Inflammatory macrophage treated with lipopolysaccharide for 4 hours (primary cell): ENCODE measurements at places on chromosomes 1 and 21.

- peak; percentile 64 for DNase-seq
These were observed 133.7 kb downstream of the CAPN8 start for GRCh38 chr1:223531742-223532341.

GRCh38 chr1:170354690-170355089, 177.3 kb upstream of the GORAB start:
- peak; percentile 0 for DNase-seq

DNA sequence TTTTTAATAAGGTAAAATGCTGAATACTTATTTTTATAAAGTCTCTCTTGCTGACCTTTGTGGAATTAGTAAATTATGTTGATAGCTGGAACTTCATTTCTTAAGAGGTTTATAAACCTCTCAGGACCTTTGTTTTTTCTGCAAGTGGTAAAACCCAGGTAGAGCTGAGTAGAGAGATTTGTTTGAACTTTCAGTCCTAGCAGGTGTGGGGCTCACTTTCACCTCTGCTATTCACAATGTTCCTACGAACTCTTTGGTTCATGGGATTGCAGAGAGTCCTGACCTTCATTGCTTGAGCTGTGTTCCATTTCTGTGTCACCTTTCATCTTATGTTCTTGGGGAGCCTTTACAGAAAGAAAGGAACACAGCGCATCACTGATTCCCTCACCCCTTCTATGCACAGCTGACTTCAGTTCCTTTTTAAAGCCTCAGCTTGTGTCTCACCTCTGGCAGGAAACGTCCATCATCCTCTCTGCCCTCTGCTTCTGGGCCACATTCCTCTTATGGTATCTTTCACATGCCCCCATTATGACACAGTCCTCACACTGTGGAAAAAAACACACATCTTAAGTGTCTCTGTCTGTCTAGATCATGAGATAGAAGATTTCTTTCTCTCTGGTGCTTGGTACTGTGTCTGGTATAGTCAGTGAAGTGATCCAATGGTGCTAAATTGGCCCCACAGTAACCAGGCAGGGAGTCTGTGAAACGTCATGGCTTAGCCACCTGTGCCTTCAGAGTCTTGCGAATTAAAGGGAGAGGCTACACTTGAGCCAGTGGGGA, 262.5 kb upstream of the B3GALT2 start:
- no peak for DNase-seq

DNA sequence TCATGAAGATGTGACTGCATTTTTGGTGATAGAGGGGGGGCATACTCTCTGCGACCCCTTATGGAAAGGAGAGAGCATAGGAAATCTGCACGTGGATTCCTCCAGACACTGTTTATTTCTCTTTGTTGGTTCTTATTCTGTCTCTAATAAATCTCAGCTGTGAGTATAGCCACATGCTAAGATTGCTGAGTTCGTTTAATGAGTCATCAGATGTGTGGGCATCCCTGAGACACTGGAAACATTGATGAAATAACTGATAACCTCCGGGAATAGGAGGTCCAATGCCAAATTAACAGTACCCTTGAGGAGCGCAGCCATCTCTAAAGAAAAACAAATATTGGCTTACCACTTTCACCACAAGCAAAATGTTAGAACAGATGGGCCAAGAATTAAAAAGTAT, 880.2 kb upstream of the NEGR1 start:
- DNase-seq = no peak

DNA sequence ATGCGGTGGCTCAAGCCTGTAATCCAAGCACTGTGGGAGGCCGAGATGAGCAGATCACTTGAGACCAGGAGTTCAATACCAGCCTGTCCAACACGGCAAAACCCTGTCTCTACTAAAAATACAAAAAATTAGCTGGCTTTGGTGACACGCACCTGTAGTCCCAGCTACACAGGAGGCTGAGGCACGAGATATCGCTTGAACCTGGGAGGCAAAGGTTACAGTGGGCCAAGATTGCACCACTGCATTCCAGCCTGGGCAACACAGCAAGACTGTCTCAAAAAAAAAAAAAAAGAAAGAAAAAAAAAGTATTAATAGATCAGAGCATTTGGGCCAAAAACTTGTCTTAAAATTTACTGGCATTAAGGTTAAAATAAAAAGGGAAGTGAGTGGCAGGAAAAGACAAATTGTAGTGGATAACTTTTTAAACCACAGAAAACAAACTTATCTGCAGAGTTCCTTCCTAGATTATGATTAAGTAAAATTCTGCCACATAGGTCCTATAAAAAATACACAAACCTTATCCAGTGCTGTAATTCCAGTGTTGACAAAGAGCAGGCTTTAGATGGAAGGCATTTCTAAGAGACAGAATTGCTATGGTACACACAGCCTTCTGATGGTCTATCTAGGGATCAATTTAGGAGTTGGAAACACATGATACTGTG, 53.3 kb downstream of the EIF4G3 start:
- no peak for DNase-seq

GRCh38 chr21:17763288-17764037, 55.7 kb downstream of the C21orf91 start:
- DNase-seq = no peak

GRCh38 chr1:55584526-55585401, 369.6 kb upstream of the USP24 start:
- DNase-seq = no peak

- DNase-seq = no peak
These were observed 113.4 kb downstream of the SPSB1 start for GRCh38 chr1:9406111-9406510.

- peak; percentile 76 for DNase-seq
These were observed at the start of gene IFNAR2 for GRCh38 chr21:33229784-33230544. IFNAR2 (plus strand) TSS chr21:33229938; CDS start chr21:33241923, 11,985 bp downstream.

DNA sequence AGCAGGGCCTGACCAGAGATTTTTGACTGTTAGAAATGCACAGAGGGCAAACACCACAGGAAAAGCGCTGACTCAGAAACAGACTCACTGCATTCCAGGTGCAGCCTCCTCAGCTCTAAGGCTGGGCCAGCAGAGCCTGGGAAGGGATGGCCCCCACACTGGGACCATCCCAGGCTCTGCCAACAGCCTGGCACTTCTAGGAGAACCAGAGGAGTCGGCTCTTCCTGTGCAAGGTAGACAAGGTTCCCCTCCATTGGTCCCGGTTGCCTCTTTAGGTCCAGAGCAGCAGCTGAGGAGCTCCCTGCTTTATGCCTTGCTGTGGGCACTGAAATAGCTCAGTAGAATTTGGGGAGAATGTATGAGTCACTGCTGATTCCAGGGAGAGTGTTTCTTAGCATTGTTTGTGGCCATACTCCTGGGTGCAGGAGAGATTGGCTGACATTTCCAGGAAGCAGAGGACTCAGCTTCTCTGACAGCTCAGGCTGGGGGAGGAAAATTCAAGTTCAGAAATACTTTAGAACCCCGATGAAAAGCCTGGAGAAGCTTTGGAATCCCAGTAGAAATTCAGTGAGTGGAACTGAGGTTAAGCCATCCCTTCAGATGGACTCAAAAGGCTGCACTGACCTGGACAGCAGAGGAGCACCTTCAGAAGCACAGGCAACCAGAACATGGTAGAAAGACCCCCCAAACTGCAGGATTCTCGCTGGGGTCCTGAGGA, 19.7 kb downstream of the PRAMEF1 start:
- DNase-seq = no peak

DNA sequence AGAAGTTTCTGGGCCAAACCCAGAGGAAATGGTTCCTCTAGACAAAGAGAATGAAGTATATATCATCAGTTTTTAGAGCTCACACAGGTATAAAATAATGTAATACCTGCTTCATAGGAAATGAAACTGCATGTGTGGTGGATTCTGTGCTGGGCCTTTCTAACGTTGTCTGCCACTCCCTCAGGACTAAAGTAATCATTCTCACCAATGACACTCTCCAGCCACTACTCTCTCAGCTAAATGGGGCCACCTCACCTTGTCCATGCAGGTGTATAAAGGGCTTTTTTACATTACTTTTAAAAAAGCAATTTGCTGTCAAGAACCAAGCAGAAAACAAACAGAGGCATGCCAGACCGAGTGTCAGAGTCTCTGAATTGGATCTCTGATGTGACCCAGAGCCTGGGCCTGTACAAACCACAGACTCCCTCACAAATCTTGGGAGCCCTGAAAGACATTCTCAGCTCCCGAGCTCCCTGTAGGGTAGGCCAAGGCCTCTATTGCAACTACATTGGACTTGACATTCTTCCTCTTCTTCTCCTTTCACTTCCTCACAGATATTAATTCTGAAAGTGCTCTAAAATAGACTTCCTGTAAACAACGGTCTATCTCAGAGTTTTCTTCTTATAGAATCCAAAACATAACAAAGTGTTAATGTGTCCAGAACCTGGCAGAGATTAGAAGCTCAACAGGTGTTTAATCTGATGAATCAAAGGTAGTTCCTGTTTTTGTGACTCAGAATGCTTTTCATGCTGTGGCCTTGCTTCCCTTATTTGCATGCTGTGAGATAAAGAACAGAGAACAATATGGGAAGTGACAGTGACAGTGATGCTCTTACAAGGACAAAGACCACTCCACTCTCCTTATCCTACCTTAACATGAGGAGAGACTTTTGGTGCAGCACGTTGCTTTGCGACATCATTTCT, 8.6 kb downstream of the AIM2 start:
- peak; percentile 89 for DNase-seq

- DNase-seq = no peak
These were observed 40.2 kb downstream of the HSPG2 start for GRCh38 chr1:21896652-21897532.

GRCh38 chr1:59185163-59185860, 111.6 kb upstream of the FGGY start:
- no peak for DNase-seq

DNA sequence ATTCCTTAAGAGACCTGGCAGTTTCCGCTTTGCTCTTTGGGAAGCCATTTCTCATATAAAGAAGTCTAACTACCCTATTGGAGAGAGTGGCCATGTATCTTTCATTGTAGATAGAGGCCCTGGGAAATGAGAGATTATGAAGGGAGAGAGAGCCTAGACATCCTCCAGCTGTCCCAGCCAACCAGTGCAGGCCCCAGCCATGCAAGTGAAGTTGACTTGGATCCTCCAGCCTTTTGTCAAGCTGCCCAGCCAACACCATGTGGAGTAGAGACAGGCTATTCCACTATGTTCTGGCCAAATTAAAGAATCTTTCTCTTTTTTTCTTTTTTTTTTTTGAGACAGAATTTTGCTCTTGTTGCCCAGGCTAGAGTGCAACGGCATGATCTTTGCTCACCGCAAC, 7.1 kb upstream of the ANP32E start:
- no peak for DNase-seq

DNA sequence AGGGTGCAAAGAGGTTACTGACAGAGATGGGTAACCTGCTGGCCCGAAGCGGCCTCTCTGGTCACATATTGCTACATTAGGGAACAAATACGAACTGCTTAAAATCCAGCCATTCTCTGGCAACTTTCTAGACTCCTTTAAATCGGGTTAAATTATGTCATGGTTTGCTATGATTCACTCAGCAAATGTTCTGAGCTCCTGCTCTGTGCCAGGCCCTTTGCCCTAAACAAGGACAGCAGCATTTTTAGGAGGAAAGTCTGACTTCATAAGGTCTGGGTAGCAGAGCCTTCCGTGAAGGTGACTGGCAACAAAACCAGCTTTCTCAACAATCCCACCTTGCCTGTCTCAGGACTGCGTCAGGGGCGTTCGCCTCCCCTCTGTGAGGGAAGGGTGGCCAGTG, 15.4 kb downstream of the ZP4 start:
- DNase-seq = no peak

GRCh38 chr1:45521413-45522323, at the start of gene PRDX1:
PRDX1 (minus strand) TSS chr1:45521884; CDS start chr1:45519043, 2,841 bp downstream.
- peak; percentile 96 for DNase-seq

GRCh38 chr1:112618114-112618720, 724 bp downstream of the ST7L start:
- DNase-seq = peak; percentile 67

GRCh38 chr1:162300057-162300917, 76.4 kb downstream of the SPATA46 start:
- no peak for DNase-seq

DNA sequence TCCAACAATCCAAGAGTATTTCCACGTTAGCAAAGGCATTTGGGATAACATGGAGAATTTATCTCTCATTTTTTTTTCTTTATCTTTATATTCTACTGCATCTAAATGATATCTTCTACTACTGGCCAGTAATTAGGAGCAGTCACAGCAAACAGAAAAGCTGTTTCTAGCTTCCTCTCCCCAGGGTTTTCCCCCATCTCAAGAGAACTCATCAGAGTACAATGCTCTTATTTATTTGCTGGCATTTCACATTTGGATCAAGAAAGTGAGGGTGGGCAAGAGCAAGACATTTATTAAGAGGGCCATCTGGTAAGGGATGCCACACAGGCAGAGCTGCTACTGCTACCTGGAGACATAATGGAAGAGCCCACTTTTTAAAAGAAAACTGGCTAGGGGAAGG, 368.2 kb downstream of the USH2A start:
- DNase-seq = no peak

DNA sequence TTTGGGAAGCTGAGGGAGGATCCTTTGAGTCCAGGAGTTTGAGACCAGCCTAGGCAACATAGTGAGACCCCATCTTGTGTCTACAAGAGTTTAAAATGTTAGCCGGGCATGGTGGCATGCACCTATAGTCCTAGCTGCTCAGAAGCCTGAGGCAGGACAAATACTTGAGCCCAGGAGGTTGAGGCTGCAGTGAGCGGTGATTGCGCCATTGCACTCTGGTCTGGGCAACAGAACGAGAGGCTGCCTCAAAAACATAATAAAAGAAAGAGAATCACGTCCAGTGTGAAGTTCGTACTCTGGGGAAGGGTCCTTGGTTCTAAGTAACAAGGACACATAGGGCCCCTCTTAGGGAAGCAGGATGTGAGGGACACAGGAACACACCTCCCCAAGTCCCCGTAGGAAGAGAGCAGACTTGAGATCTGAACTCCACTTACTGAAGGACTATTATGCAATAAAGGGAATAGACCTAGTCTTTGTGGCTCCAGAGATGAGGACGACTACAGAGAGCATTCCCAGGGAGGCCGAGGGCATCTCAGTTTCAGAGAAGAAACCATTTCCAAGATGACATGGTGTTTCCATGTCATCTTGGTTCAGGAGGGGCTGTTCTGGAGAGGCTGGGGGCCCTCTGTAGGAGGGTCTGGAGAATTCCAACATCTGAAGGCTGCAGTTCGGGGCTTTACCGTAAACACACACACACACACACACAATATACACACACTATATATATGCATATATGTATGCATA, 10.8 kb upstream of the ENO1 start:
- DNase-seq = no peak

- DNase-seq = no peak
These were observed 11.6 kb downstream of the MED18 start for GRCh38 chr1:28340221-28340974.

- no peak for DNase-seq
These were observed 6.9 kb downstream of the SERTAD4 start for GRCh38 chr1:210239349-210240111.

DNA sequence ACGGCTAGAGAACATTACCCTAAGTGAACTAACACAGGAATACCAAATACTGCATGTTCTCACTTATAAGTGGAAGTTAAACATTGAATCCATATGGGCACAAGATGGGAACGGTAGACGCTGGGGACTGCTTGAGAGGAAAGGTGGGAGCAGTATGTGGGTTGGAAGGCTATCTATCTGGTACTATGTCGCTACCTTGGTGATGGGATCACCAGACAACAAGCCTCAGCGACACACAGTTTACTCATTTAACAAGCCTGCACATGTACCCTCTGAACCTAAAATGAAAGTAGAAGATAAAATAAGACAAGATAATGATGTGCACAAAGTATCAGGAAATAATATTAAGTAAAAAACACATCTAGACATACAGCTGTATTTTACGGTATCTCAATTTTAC, 819 bp downstream of the PYHIN1 start:
- no peak for DNase-seq
